ENCODE measurements at places on chromosomes 2 and 18.

GRCh38 chr2:121555008-121555407 is 24.3 kb downstream of the RNU4ATAC start:
- no peak for DNase-seq

- DNase-seq = no peak
Observed at GRCh38 chr2:207241198-207241597, 75.5 kb upstream of the KLF7 start.

GRCh38 chr2:204477358-204477950 is 67.8 kb upstream of the PARD3B start:
- DNase-seq = no peak

GRCh38 chr2:12361506-12361905 is 355.2 kb upstream of the TRIB2 start:
- no peak for DNase-seq

GRCh38 chr2:28492282-28492681 is 3.6 kb upstream of the PLB1 start:
- DNase-seq = no peak

DNA sequence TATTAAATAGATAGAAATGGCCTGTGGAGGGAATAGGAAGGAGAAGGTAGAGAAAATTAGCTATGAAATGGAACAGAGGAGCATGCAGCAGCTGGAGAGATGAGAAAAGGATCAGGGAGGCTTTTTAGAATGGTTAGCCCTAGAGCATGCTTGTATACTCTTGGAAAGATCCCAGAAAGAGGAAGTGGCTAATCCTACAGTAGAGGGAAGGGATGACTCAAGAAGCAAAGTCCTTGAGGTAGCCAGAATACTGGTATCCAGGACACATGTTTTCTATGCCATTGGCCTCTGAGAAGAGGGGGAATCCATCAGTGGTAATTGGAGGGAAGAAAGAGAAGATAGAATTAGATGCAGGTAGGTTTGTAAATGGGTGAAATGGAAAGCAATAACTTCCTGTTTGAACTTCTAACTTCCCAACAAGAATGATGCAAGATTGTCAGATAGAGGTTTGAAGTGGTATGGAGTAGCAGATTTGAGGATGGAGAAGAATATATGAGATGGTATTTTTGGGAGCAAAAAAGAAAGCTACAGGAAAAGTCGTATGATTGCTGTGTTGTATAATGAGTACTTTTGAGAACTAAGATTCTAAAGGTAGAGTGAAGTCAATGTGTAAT is 17.1 kb upstream of the OSBPL6 start:
- no peak for DNase-seq

DNA sequence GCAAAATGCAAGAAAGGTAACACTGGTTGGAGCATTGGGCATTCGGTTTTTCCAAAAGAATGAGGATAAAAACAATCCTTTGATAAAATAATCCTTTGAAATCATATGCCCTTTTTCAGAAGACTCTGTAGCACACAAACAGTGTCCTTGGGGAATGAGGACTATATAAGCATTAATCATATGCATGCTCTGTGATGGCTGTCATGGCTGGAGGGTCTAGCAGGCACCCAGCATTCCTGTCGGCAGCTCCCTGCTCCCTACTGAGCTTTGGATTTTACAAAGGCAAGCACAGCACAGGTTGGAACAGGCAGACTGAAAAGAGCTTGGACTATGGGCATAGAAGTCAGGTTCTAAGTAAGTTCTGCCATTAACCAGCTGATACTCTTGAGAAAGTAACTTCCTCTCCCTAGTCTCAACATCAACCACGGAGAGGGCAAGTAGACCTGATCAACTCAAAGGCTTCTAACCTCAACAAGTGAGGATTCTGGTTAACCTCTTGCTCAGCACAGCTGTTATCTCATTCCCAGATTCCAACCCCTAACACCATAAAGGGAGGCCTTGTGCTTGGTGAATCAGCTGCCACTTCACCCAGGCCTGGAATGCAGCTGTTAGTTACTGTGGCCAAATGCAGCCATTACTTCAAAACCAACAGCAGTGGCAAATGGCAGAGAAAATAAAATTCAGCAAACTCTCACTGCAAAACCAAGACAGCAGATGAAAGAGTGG is 29.5 kb downstream of the GALNT14 start:
- no peak for DNase-seq

GRCh38 chr2:201597397-201597796 is 45.9 kb downstream of the TMEM237 start:
- DNase-seq = no peak

DNA sequence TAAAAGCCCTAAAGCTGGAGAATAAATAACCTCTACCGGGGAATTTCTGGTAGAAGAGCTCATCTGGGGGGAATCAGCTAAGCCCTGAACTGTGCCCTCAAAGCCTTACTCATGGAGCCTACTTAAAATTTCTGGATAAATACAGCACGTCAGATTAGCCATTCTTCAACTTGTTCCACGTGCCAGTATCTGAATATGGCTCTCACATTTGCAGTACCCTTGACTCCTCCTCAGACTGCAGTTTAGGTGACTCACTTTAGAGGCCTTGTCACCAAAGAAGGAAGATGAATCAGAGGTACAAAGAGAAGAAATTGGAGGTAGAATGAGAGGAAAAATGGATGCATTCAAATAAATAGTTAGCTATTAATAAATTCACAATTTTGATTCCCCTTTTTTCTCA is 34.6 kb upstream of the POTEC start:
- DNase-seq = no peak

DNA sequence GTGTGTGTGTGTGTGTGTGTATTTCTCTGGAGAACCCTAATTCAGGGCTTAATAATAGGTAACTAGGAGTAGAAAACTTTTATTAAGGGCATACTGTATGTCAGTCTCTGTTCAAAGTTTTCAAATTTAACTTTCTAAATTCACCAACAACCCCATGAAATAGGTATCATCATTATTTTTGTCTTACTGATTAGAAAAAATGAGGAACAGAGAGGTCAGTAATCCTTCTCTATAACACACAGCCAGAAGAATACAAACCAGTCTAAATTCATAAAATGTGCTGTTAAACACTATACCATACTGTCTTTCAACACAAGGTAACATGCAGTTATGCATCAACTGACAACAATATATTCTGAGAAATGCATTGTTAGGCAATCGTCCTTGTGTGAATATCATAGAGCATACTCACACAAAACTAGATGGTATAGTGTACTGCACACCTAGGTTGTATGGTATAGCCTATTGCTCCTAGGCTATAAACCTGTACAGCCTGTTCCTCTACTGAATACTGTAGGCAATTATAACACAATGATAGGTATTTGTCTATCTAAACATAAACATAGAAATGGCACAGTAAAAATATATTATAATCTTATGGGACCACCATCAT is 143.1 kb downstream of the PTH2R start:
- DNase-seq = no peak

DNA sequence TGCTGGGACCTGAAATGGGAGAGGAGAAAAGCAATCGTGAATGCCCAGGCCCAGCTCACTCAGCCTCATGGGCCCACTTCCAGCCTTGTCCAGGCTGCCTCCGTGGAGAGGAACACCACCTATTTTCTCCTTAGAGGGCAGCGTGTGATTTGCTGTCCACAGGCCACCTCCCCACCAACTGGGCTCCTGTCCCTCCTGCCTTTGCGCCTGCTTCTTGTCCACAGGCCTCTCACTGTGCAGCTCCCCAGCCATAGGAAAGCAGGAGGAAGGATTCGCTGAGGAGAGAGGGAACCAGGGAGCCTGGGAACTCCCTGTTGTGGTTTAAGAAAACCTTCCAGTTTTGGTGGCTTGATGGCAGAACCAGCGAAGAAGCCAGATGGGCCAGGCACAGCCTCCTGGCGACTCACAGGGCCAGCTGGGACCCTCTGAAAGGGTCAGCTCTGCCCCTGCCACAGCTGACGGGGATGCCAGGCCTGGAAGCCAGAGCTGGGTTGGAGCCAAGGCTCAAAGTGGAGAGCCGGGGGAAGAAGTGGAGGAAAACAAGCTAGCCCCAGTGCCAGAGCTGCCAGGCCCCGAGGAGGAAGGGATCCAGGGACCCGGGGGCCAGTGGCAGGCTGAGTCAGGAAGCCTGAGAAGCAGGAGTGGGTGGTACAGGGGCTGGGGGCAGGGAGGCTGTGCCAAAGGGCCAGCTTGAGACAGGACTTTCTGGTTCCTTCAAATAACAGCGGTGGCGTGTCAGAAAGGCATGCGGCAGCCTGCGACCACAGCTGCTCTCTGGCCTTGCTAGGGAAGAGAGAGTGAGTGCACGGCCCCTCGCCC is 9.9 kb downstream of the TMBIM1 start:
- no peak for DNase-seq

DNA sequence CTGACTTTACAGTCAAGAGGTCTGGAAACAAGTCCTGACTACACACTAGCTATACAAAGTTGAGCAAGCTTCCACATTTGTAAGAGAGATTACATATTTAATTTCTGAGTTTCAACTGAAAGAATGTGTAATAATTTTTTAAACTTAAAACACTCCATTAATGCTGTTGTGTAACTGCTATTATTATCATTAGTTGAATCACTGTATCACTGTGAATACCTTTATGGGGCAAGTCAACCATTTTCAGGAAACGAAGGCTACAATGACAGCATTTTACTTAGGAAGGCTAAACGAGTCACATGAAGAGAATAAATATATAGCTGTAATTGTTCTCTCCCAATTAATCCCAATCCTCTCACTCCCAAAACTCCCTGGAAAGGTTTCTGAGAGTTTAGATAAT is 46.3 kb downstream of the TRIP12 start:
- no peak for DNase-seq

DNA sequence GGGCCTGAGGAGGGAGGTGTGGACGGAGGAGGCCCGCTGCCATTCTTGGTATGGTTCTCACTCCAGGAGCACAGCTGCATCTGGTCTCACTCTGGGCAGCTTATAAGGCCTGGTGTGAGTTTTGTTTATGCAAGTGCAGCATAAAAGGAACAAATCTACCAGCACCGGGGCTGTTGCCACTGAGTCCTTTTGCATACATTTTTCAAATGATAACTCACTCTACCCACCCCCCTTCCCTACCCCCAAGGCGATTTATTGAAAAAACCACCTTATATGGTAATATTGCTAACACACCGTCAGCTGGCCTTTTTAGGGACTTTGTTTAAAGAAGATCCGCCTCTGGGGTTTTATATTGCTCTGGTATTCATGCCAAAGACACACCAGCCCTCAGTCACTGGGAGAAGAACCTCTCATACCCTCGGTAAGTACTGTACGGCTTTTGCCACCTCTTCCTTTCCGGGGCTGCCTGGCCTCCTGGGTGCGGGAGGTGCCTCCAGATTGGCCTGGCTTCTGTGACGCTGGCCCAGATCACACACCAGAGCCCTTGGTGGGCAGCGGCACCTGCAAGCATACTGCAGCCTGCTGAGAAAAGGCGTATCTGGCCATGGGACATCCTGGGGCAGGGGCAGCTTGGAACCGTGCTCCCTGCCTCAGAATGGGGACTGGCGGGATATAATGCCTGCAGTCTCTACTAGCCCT is at the start of gene ACTG2:
ACTG2 (plus strand) TSS at position 378 of the 699 bp plus-strand sequence. CDS start 8,304 bp downstream, outside the sequence.
- DNase-seq = no peak

DNA sequence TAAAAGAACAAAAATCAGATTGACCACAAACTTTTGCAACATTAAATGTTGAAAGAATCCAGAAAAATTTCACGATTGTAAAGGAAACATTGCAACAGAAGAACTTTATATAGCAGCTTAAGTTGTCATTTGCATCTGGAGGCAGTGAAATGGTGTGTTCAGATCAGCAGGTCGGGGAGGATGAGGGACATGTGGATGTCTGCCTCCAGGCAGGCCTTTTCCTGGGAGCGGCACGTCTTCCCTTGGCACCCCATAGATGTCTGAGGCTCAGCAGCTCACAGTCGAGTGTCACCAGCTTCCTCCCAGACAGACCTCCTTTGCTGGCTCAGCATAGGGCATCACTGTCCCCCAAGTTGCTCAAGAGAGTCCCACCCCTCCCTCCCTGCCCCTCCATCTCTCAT is 44.3 kb upstream of the ASB1 start:
- DNase-seq = no peak

- no peak for DNase-seq
Observed at GRCh38 chr2:118520246-118520645, 327.2 kb downstream of the EN1 start.

- no peak for DNase-seq
Observed at GRCh38 chr18:4541588-4541987, 86.5 kb upstream of the DLGAP1 start.

- DNase-seq = no peak
Observed at GRCh38 chr2:38712871-38713270, 38.3 kb downstream of the SRSF7 start.

- no peak for DNase-seq
Observed at GRCh38 chr18:13258921-13259320, 40.4 kb downstream of the LDLRAD4 start.
